ENCODE measurements at places on chromosomes 13 and 19. TPM values are rescaled to one million over a fixed set of nuclear protein-coding genes. Genes with fewer than 3 reads are reported as not detected.

Gene FXYD7
- total RNA-seq = 0.40 TPM

Gene GPR12
- not detected for total RNA-seq

Gene CGB3
- total RNA-seq = not detected

Gene CEACAM3
- 0.59 TPM for total RNA-seq

Gene NUMBL
- 21.8 TPM for total RNA-seq

Gene CD79A
- 0.58 TPM for total RNA-seq

Gene GET3
- 58.2 TPM for total RNA-seq

Gene NFILZ
- total RNA-seq = not detected

Gene ACP4
- not detected for total RNA-seq

Gene LILRB2
- total RNA-seq = 5.0 TPM

Gene PRR36
- total RNA-seq = not detected

Gene HIF3A
- total RNA-seq = 60.0 TPM

Gene PRR20B
- not detected for total RNA-seq

Gene ZNF571
- total RNA-seq = 2.9 TPM

Gene ZNF560
- total RNA-seq = not detected

Gene PLPP2
- 0.89 TPM for total RNA-seq

Gene ASF1B
- total RNA-seq = 1.0 TPM

Gene FFAR3
- total RNA-seq = 0.31 TPM

Gene PTPRH
- 0.14 TPM for total RNA-seq

Gene THSD1
- total RNA-seq = 6.6 TPM

Gene PLIN5
- 60.3 TPM for total RNA-seq

Gene EDNRB
- total RNA-seq = 55.8 TPM

Gene ZNF548
- 13.4 TPM for total RNA-seq

Gene TCF3
- total RNA-seq = 20.1 TPM

Gene HAUS8
- total RNA-seq = 3.3 TPM

Gene ZNF253
- 8.5 TPM for total RNA-seq

Gene FPR1
- 3.6 TPM for total RNA-seq

Gene VN1R4
- not detected for total RNA-seq

Gene CERS1
- 1.9 TPM for total RNA-seq

Gene PGPEP1
- total RNA-seq = 31.3 TPM

Gene ZNF793
- 7.1 TPM for total RNA-seq

Gene FGF9
- total RNA-seq = 11.3 TPM

Gene LILRB1
- 2.7 TPM for total RNA-seq
